ENCODE measurements at places on chromosomes 2 and 18.

- DNase-seq: no peak
Observed at GRCh38 chr2:4976407-4976806, 715.8 kb upstream of the SOX11 start.

- no peak for DNase-seq
Observed at GRCh38 chr2:183284606-183285005, 160.4 kb downstream of the NUP35 start.

GRCh38 chr2:38462121-38462661 is 85.1 kb upstream of the ATL2 start:
- DNase-seq: no peak

GRCh38 chr18:62332431-62332830 is 7.3 kb downstream of the TNFRSF11A start:
- DNase-seq: no peak

GRCh38 chr18:4391859-4392258 is 63.2 kb downstream of the DLGAP1 start:
- DNase-seq: no peak

- DNase-seq: no peak
Observed at GRCh38 chr18:74389171-74389927, 67.8 kb downstream of the DIPK1C start.

DNA sequence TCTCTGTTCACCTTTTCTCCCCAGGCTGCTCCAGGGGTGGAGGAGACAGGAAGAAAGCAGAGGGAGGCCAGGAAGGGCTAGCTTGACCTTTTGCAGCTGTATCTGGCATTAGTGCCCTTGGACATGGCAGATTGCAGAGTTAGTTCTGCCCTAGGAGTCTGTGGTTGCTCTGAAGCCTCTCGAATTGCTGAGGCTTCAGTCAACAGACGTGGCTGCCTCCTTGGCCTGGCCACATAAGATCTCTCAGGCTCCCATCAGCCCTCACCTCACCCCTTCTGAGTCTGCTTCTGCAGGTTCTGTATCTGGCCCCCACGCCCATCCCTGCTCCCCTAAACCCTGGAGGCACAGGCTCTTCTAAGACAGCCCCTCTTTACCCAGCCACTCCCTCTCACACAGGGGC is 18.2 kb upstream of the PLB1 start:
- DNase-seq: no peak

DNA sequence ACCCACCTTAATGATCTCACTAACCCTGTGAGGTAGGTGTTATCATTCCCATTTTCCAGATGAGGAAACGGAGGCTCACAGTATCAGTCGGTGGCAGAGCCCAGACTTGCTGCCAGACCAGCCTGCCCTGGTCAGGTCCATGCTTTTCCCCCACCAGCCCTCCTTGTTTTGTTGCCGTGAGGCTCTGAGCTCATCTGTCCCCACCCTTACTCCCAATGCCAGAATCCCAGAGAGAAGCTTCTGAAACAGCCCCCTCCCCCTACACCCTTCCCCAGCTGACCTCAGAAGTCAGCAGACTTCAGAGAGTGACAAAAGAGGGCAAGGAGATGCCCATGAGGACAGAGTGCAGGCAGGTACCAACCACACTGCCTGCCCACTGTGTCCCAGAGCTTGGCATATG is 20.8 kb upstream of the TNS1 start:
- no peak for DNase-seq

- DNase-seq: no peak
Observed at GRCh38 chr2:239723486-239724193, 301.5 kb downstream of the NDUFA10 start.

All from hippocampal formation (tissue), 2 donors.